Left cardiac atrium (tissue), 4 donors: ENCODE measurements at places on chromosomes 3 and 15. TPM values are rescaled to one million over a fixed set of nuclear protein-coding genes. Genes with fewer than 3 reads are reported as not detected.

GRCh38 chr3:85539232-85539631 lies 580.4 kb downstream of the CADM2 start:
- DNase-seq = no peak

The LRRC31 gene
- total RNA-seq = not detected

- no peak for DNase-seq
These were observed 146.6 kb upstream of the P2RY1 start for GRCh38 chr3:152688313-152688712.

GRCh38 chr3:39349080-39349479 lies 19.6 kb downstream of the CCR8 start:
- no peak for DNase-seq

The SACM1L gene
- 32.1 TPM for total RNA-seq

DNA sequence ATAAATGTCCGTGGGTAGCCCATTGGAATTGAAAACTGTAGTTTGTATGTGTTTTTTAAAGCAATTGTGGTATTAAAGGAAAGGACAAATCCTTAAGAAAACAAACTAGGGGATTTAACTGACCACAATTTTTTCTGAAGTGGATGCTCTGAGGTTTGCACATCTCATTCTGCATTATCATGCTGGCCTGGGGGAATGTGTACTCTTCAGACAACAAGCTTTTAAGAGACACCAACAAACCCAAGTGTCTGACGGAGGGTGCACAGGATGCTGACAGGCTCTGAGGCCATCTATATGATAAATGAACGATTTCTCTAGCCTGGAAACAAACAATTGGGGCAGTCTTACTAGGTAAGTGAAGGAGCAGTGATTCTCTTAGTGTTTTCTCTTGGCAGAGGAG lies 9.1 kb downstream of the LINS1 start:
- DNase-seq = no peak

DNA sequence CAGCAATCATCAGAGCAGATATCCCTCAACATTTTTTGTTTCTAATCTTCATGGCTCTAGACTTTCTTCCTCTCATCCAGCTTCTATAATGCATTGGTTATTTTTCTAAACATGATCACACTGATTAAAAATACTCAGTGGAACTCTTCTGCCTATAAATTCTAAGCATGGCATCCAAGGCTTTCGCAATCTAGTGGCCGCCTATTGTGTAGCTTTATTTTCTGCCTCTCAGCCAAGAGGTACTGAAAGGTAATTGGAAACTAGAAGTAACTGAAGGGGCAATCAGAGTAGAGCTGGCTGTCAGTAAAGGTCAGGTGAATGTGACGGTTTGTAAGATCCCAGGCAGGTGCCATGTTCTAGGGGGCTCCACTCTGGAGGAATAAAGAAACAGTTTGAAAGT lies 33.4 kb downstream of the OXSM start:
- no peak for DNase-seq

DNA sequence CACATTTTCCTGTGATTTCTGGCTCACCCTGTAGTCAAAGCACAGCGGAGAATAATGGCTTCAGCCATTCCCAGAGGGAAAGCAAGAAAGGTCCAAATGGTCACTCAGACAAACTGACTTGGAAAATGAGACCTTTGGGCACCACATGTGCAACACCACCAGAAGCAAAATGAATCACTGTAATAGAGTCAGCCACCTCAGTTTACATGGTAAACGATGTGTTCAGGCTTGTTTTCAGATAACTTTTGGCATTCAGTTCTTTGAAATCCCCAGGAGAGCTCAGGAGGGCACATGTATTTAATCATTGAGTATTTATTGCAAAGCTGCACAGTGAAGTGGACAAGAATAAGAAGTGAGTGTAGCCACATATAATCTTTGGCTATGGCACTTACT lies 38.4 kb upstream of the ALCAM start:
- DNase-seq = no peak

DNA sequence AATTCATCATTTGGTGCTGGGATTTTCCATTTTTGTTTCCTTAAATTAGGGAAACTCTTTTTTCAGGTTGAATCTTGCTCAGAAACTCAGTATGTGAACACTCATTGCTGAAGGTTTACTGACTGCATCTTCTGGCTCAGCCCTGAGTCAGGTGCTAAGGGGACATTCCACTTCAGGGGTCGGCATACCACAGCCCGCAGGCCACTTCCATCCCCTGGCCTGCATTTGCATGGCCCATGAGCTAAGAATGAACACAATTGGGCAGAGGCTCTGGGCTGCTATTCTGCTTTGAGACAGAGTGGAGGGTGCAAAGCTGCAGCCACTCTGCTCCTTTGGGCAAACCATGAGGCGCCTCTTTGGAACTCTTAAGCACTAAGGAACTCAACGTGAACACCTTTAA lies 165.0 kb downstream of the FEZF2 start:
- no peak for DNase-seq

The GABRG3 gene
- total RNA-seq = not detected

DNA sequence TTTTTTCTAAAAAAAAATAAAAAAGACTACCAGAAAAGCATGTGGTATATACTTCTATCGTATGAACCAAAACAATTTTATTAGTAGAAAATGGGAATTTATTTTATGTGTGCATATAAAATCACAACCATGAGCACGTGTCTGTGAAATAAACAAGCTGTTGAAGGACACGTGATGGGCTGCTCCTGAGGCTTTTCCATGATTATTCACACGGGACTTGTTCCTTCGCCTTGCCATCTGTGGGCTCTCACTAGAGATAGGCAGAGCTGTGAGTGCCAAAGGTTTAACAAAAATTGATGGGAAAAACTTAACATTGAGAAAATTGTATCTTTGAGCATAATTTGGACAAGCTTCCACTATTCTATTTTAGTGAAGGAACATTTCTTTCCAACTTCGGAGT lies 12.4 kb upstream of the ETV5 start:
- DNase-seq = no peak

The LIPC gene
- total RNA-seq = 0.50 TPM

DNA sequence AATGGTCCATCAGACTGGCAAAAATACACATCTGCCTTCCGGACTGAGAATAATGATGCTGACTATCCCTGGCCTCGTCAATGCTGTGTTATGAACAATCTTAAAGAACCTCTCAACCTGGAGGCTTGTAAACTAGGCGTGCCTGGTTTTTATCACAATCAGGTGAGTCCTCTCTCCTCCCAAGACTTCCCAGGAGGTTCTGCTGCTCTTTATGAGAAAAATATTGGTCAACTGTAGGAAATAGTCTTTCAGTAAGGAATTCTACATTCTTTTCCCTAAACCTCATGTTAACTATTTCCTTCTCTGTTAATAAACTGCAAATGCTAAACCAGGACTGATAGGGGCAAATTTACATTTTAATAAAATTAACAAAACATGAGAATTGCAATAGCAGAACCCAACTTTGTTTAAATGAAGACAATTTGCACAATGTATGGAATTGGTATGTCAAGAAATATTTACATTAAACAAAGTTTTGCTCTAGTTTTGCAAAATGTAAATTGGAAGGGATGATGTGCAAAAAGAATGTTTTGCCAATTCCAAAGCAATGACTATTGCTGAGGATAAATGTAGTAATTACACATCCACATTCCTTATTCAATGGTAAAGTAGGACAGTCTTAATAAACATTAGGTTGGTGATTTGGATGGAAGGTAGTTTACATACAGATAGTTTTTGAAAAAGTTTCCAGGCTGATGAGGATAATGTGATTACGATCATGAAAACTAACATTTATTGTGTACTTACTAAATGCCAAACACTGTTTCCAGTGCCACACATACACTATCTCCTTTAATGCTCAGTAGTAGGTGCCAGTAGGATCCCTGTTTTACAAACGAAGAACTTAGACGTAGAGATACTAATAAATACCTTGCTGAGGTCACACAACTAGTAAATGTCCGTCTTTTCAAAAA lies 21.1 kb downstream of the UPK1B start:
- no peak for DNase-seq

DNA sequence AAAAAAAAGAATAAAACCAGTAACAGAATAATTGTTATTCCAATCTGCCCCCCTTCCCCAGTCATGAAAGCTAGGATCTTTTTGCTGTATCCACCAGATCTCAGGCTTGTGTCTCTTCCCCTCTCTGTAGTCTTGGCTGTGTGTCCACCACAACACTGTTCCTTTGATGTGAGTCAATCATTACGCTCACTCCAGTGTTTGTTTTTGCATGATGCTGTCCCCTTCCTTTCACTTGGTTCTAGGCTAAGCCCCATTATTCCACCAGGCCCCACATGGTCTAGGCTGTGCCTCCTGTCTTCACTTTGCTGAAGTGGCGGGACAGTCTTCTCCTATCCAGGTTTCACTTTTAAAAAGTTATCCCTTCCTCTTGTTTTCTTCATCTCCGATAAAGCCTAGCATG lies 13.6 kb downstream of the ACKR2 start:
- DNase-seq = no peak

GRCh38 chr3:158354713-158355112 lies 216.3 kb upstream of the MLF1 start:
- DNase-seq = no peak

The ZNF80 gene
- not detected for total RNA-seq

- peak; percentile 48 for DNase-seq
These were observed 213.4 kb downstream of the ZBBX start for GRCh38 chr3:167166594-167167253.

DNA sequence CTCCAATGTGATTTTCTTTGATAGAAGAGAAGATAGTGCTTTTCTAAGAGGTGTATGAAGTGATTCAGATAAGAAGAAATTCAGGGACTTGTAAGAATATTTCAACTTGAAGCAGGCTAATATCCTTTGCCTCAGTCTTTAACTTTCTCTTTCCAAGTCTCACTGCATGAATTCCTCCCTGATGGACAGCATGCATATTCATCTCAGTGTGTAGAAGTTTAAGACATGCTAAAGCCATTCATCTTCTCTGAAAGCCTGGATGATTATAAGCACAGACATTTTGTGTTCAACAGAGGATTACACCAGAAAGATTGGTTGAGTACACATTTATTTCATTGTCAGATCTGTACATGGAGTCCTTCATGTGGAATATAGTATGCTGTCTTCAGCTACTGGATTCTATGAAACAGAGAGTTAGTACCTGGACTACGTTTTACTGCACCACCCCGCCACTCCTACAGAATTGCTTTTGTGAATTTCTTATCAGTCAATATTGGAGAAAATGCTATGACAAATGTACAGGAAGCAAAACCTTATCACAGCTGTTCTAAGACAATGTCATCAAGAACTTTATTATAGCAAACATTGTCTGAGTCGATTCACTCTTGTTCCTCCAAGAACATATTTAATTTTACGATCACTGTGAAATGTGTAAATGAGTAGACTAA lies 1346.1 kb downstream of the OTOL1 start:
- DNase-seq = no peak

DNA sequence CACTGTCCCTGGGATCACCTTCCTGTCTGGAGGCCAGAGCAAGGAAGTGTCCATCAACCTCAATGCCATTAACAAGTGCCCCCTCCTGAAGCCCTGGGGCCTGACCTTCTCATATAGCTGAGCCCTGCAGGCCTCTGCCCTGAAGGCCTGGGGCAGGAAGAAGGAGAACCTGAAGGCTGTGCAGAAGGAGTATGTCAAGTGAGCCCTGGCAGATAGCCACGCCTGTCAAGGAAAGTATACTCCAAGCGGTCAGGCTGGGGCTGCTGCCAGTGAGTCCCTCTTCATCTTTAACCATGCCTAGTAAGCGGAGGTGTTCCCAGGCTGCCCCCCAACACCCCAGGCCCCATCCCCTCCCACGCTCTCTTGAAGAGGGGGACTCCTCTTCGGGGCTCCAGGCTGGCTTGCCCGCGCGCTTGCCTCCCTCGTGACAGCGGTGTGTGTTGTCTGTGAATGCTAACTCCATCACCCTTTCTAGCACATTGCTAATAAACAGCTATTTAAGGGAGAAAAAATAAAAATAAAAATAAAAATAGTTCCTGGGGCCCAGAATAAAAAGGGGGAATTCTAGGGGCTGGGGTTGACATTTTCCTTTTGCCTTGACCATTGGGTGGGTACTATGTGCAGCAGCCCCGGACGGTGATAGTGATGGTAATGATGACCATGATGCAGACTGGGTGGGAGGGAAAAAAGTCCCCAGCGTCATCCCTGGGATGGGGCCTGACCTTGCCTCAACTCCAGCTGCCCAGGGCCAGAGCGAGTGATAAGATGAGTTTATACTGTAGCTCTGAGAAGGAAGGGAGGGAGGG lies 3.3 kb upstream of the ALAS1 start:
- peak; percentile 60 for DNase-seq

GRCh38 chr3:132598181-132598580 lies 1.1 kb downstream of the ACKR4 start:
- no peak for DNase-seq

DNA sequence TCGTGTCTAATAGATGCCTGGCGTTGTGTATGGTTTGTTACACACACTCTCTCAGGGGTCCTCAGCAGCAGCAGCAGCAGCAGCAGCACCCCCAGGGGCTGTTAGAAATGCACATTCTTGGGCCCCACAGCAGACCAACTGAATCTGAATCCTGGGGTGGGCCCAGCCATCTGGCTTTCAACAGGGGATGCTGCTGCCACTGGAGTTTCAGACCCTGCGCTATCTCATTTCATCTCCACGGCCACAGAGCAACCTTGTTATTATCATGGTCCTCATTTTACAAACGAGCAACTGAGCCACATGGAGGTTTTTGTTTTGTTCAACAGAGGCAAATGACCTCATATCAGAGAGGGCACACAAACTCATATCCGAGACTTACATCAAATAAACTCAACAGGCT lies 47.7 kb downstream of the MGLL start:
- no peak for DNase-seq

The SEC22C gene
- total RNA-seq = 29.8 TPM

- DNase-seq = no peak
These were observed 59.0 kb downstream of the FAM174B start for GRCh38 chr15:92596623-92597022.

- DNase-seq = no peak
These were observed 67.2 kb downstream of the DNASE1L3 start for GRCh38 chr3:58143417-58144055.
